ENCODE measurements at places on chromosomes 1 and 21. TPM values are rescaled to one million over a fixed set of nuclear protein-coding genes. Genes with fewer than 3 reads are reported as not detected.

GRCh38 chr1:51302746-51303145, 27.6 kb downstream of the TTC39A start:
- DNase-seq = no peak

GRCh38 chr1:116260621-116261020, 112.4 kb upstream of the ATP1A1 start:
- no peak for DNase-seq

DNA sequence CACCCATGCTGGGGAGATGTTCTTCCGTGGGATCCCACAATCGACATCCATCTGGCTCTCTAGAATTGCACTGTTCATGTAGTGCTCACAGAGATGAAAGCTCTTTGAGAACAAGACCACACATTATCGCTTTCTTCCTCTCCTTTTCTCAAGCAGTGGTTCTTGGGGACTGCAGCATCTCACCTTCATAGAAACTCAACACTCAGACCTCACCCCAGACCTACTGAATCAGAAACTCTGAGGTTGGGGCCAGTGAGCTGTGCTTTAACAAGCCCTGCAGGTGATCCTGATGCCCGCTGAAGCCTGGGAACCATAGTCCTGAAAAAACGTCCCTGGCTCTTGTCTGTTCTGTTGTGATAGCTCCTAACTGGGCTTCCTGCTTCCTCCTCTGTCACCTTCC, 251.3 kb upstream of the FGGY start:
- DNase-seq = no peak

GRCh38 chr21:38699048-38699447, 106.7 kb upstream of the ETS2 start:
- DNase-seq = peak; percentile 9

DNA sequence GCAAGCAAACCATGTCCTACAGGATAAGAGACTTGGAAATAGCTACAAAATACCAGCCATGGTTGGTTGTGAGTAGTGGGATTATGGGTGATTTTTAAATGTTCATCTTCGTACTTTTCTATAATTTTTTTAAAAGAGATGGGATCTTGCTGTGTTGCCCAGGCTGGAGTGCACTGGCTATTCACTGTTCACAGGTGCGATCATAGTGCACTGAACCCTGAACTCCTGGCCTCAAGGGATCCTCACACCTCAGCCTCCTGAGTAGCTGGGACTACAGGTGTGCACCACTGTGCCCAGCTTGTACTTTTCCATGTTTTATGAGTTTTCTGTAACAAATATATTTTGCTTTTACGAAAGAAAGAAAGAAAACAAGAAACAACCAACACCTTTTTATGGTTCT, 224.2 kb downstream of the FOXD2 start:
- no peak for DNase-seq

DNA sequence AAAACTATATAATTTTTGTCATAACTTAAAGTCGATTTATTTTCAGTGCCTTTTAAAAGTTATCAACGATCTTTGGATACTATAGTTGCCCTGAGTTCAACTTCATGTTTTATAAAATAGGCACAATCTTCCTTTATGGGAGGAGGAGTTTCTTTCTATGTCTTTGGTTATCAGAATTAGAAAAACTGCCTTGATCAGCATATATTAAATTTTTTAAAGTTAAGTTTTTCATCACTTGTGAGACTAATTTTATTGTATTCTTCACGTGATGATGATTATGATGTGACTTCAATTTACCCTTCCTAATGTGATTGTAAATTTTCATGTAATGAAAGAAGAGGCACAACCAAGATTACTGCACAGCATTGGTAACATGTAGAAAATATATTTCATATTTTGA, 58.2 kb upstream of the TMPRSS15 start:
- DNase-seq = no peak

DNA sequence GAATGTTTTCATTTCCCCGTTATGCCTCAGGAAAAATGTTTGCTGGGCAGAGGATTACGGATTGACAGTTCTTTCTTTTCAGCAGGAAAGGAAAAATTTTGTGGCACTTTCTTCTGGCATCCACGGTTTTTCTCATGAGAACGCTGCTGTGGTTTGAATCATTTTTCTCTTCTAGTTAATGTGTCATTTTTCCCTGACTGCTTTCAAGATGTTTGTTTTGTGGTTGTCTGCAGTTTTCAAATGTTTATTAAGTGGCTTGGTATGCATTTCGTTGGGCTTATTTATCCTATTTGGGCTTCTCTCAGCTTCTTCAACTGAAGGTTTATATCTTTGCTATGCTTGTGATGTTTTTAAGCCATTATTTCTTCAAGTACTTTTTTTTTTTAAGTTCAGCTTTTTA, 359.0 kb downstream of the RGS7 start:
- no peak for DNase-seq

DNA sequence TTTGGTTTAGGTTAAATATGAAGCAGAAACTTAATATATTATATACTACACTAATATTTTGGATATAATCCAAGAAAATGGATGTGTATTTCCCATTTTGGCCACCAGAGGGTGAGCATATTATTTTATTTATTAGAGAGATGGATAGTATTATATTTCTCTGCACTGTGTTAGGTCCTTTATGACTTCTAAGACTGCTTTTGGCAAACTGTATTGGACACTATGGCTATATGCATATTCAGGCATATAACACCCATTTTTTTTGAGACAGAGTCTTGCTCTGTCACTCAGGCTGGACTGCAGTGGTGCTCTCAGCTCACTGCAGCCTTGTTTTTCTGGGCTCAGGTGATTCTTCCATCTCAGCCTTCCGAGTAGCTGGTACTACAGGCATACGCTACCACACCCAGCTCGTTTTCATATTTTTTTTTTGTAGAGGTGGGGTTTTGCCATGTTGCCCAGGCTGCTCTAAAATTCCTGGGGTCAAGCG, 17.8 kb upstream of the PGM1 start:
- peak; percentile 55 for DNase-seq

GRCh38 chr21:35932232-35932911, 128.0 kb downstream of the SETD4 start:
- DNase-seq = peak; percentile 35

- no peak for DNase-seq
These were observed 807.4 kb upstream of the ADGRL2 start for GRCh38 chr1:80993154-80993980.

DNA sequence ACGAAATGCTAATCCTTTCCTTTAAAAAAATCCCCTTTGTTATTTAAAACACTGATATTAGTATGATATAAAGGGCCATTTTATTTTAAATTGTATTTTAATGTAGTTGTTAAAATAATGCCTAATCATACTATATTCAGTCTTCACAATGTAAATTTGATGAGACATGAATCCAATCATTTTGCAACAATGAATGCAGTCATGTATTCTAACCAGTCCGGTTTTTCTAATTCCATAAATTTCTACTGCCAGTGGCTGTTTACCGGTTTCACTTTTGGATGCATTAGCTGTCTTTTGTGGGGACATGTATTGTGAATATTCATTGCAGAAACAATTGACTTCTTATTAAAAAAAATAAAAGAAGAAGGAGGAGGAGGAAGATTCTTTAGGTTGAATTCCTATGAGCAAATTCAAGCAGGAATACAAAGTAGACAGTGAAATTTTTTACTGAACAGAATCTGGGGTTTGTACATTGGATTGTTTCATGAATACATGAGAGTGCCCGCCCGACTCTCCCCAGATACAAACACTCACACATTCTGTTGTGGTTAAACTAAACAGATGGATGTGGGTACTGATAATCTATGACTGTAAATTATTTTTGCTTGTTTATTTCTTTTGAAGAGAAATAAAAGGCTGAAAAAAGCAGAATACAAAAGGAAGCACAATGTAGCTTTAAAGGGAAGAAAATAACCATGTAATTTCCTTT, 624.8 kb upstream of the PTBP2 start:
- no peak for DNase-seq

- peak; percentile 88 for DNase-seq
These were observed 3.3 kb upstream of the CNR2 start for GRCh38 chr1:23916209-23917131.

DNA sequence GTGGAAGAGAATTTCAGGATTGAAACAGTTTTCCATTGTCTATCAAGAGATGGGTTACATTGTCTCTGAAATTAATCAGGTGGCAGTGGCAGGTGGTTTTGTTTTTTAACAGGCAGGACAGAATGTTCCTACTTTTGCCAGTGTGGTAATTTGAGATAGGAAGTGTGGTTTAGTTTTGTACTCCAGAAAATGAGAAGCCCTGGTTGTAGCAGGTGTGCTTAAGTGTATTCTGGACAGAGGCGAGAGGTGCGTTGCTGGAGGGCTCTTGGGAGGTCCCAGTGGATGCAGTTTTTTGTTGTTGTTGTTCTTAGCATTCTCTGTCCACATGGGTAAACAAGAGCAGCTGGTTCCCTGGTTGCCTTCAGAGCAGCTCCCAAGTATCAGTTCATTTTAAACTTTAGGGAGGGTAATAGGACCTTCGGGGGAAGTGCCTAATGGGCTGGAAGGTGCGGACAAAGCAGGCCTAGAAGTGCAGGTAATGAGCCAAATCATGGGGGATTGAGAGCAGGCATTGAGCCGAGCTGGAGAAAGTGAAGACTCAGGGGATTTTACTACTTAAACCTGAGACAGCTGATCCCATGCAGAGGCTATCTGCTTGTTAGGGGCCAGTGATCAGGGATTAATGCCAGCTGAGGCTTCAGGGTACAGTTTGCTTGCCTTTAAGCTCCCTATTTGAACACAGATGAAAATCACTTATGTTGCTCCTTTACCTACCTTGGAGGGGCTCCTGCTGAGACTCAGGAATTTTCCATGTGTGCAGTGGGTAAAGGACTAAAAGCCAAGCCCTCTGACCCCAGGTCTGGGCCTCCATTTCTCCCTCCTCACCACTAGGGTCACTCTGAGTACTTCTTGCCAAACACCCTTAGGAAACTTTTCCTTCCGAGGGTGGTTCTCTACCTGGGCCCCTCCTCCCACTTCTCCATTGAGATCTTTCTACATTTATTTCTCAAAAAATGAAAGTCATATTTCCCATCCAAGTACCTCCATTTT, 6.1 kb downstream of the PFKFB2 start:
- no peak for DNase-seq

DNA sequence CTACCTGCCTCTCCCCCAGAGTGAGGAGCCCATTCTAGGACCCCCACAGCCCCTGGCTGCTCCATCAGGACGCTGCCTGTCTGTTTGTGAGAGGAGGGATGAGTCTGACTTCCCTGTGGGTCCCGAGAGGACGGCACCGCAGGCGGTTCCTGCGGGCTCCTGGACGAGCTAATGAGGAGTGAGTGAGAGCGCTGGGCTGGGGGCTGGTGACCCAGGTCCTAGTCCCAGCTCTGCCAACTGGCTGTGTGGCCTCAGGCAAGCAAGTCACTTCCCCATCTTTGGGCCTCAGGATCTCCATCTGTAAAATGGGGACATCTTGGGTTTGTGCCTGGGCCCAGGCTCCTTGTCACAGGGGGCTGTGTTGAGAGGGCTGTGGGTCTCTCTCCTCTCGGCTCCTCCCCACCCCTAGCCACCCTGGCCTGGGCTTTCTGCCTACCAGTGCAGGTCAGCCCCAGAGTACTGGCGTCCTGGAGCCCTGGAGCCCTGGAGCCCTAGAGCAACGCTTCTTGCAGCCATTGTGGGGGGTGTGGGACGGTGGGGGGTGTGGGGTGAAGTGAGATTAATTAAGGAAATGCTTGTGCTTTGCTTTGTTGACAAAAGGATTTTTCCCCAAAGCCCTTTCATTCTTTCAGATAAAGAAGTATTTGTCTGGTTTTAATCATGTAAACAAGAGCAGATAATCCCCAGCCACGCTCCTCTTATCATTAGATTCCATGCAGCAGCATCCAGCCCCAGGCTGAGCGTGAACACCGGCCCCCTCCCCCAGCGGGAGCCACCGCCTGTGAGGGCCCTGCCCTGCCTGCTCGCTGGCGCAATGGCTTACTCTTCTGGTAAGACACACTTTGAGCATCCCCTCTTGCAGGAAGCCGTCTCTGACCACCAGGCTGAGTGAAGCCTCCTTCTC, 26.8 kb downstream of the SLC1A7 start:
- DNase-seq = no peak

GRCh38 chr1:61741711-61742619, at the start of gene PATJ:
Gene PATJ (plus strand): TSS chr1:61742480. CDS start chr1:61762893, 20,413 bp downstream.
- DNase-seq = peak; percentile 22

- no peak for DNase-seq
These were observed 32.1 kb downstream of the CD247 start for GRCh38 chr1:167486090-167486824.

DNA sequence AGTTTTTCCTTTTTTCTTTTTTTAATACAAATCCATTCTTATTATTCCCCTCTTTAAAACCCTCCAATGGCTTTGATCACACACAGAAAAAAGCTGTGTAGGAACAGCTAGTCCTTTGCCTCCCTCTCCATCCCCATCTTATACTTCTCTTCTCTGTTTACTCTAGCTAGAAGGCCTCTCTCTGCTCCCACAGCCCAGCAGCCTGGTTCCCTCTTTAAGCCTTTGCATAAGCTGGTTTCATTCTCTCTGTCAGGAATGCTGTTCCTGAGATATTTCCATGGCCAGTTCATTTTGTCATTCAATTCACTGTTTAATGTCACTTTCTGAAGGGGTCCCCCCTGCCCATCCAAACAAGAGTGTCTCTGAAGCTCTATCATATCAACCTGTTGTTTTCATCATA, 143.3 kb upstream of the ST6GALNAC5 start:
- DNase-seq = no peak

- DNase-seq = no peak
These were observed 7.4 kb downstream of the SEMA4A start for GRCh38 chr1:156160743-156161171.

- no peak for DNase-seq
These were observed 35.3 kb downstream of the LDLRAD1 start for GRCh38 chr1:53982763-53983104.

- no peak for DNase-seq
These were observed 7.1 kb upstream of the PTTG1IP start for GRCh38 chr21:44880405-44881197.

DNA sequence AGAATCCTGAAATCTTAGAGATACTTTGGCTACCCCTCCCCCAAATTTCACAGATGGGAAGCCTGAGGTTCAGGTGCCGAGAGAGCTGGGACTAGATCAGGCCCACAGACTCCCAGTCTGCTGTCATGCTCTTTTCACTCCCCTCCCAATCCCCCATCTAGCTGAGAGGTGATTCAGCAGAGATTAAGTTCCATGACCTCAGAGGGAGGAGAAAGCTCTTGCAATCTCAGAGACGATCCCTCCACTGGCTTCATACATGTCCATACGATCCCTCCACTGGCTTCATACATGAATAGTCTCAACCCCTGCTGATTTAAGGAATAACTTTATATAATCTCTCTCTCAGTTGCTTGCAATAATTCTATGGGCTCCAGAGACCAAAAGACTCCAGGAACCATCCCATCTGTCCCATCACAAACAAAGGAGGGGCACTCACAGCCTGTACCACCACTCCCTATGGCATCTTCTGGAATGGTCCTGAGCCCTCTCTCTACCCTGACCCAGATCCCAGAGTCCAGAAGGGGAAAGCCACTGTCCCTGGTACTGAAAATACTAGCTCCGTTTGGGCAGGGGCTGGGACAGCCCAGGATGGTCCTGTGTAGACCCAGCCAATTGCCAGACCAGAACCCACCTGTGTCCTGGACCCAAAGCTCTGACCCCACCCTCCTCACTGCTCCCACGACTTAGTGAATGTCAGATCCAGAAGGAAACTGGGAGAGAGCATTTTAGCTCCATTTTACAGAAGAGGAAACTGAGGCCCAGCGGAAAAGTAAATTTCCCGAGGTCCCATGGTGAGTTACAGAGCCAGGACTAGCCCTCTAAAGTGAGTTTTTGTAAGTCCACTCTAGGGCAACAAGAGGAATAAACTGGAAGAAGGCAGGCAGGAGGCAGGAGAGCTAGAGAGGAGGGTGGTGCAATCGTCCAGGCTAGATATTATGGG, 27.1 kb downstream of the RIMS3 start:
- DNase-seq = no peak

Gene S100A16
- total RNA-seq = 37.8 TPM

Gene OR2T11
- total RNA-seq = not detected

Gene RXRG
- 53.3 TPM for total RNA-seq

Gene LYPD8
- 2.3 TPM for total RNA-seq

Data from SK-MEL-5 (cell line).